Activated CD8-positive, alpha-beta memory T cell treated with anti-CD3 and anti-CD28 coated beads, Interleukin-2, amount 10 ng/mL, durations not matched to agents 7 days and 5 days (primary cell): ENCODE measurements at places on chromosomes 5 and 9. TPM values are rescaled to one million over a fixed set of nuclear protein-coding genes. Genes with fewer than 3 reads are reported as not detected.

DNA sequence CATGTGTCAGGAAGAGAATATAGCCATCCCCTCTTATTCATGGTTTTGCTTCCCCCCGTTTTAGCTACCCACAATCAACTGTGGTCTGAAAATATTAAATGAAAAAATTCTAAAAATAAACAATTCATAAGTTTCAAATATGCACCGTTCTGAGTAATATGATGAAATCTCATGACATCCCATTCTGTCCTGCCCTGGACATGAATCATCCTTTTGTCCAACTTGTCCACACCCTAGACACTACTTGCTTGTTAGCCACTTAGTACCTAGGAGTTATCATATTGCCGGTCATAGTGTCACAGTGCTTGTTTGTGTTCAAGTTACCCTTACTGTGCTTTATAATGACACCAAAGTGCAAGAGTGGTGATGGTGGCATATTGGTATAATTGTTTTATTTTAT lies 113.5 kb downstream of the CAAP1 start:
- DNase-seq, result no peak
- no peaks in the 10 kb centered on the region for H3K4me1 ChIP-seq
- H3K27ac ChIP-seq, result no peak overlapping the region
- no peaks in the 10 kb centered on the region for H3K27me3 ChIP-seq

DNA sequence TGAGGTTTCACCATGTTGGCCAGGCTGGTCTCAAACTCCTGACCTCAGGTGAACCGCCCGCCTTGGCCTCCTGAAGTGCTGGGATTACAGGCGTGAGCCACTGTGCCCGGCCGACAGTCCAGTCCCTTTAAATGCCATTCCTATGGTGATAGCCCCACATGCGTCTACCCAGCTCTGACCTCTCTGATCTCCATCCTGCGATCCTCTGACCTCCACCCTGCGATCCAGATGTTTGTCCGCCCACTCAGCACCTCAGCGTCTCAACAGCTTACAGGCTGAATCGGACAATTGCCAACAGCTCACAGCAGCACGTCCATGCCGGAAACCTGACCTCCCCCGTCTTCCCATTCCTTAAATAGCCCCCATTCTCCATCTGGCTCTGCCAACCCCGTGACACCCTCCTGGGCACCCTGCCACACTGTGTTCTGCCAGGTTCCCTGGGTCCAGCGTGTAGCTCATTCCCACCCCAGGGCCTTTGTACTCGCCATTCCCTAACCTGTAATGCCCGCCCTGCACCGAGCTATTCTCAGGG lies 44.0 kb upstream of the RNU6ATAC start:
- no peak for DNase-seq
- no peak overlapping the region for H3K27ac ChIP-seq
- peaks cover 8% of the 10 kb centered on the region for H3K27me3 ChIP-seq
- no peaks in the 10 kb centered on the region for H3K4me1 ChIP-seq
- no peak overlapping the region for H3K4me3 ChIP-seq

DNA sequence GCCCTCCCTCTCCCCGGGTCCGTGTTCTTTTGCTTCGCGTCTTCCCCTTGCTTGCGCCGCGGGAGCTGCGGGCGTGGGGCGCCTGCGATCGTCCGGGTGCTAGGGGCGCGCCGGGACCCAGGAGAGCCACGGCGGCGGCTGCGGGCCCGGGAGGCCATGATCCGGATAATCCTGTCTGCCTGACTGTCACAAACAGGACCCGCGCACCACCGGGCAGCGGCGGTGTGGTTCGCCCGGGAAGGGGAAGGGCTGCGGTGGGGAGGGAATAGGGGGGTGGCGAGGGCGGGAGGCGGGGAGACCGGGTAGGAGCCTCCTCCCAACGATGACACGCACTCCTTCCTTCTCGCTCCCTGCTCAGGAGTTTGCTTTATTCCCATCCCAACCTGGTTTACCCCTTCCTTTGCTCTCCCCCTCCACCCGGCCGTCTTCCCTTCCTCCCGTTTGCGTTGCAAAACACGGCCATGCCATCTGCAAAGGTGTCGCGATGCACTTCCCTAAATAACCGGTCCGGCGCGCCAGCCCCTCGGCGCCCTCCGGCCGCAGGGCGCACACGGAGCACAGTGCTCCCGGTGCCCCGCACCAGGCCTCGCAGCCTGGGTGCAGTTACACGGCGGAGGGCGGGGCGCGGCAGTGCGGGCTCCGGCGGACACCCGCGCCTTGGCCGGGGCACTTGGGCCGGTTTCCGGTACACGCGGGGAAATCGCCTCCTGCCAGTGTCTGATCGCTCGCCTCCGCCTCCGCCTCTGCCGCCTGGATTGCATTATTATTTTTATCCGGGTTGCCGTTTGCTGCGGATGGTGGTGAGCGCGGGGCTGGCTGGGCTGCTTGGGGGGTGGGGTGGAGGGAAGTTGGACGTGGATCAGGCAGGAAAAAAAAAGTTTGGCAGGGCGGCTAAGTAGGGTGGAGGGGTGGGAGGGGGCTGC lies 1.5 kb downstream of the SMARCA2 start:
- H3K36me3 ChIP-seq, result peaks cover 7% of the 10 kb centered on the region
- peak overlapping the region; percentile 97 for H3K4me3 ChIP-seq
- H3K4me1 ChIP-seq, result peaks cover 48% of the 10 kb centered on the region
- peaks cover 5% of the 10 kb centered on the region for H3K27me3 ChIP-seq
- peak overlapping the region; percentile 99 for H3K27ac ChIP-seq

DNA sequence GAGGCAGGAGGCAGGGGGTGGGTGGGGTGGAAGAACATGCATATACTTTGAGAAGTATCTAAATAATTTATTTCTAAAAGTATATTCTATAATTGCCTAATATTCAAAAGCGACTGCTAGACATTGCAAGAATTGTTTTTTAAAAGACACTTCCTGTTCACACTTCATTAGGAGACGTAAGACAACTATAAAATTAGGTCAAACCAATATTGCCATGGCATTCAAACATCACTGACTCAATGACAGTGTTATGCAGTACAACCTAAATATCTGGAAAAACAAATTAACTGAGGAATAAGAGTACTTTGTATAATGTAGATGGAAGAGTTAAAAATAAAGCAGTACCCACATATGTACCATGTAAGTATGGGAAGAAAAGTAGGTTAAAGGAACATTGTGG lies 4.5 kb downstream of the CCNH start:
- no peak overlapping the region for H3K4me3 ChIP-seq
- peaks cover 60% of the 10 kb centered on the region for H3K36me3 ChIP-seq
- DNase-seq, result no peak
- no peaks in the 10 kb centered on the region for H3K27me3 ChIP-seq
- H3K27ac ChIP-seq, result peak overlapping the region; percentile 2
- peaks cover 60% of the 10 kb centered on the region for H3K4me1 ChIP-seq

DNA sequence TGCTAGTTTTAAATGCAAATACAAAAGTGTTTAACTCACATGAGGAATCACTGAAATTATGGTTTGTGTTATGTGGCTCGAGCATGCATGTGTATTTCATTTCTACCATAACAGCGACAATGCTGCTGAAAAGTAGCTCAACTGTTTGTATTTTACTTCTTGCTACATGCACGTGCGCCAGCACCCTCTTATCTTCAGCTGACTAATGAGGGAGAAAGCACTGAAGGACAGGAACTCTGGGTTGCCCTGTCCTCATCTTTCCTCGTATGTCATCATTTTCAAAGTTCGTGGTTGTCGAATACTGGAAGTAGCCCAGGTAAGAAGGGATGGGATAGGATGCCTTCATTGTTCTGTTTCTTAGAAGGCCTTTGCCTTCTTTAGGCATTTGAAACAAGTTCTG lies 120.3 kb downstream of the SYK start:
- H3K4me3 ChIP-seq, result no peak overlapping the region
- peaks cover 5% of the 10 kb centered on the region for H3K27me3 ChIP-seq
- H3K36me3 ChIP-seq, result no peaks in the 10 kb centered on the region
- no peaks in the 10 kb centered on the region for H3K4me1 ChIP-seq
- no peak overlapping the region for H3K27ac ChIP-seq
- no peak for DNase-seq

DNA sequence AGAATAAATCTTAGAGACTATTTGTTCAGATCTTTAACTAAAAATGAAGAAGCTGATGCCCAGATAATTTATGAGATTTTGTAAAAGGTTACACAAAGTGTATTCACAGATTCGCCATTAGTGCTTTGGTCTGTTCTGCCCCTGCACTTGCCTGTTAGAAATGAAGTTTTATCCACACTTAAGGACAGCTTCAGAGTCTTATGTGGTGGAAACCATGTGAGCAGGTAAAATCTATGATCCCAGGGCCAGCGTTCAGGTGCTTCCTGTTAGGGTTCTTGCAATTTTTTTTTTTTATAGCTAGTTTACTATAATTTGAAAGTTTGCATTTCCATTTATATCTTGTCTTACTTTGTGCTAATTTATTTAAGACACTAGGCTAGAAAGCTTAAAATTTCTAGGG lies 561.6 kb downstream of the PRR16 start:
- H3K27me3 ChIP-seq, result no peaks in the 10 kb centered on the region
- no peaks in the 10 kb centered on the region for H3K4me1 ChIP-seq
- no peak for DNase-seq
- no peak overlapping the region for H3K4me3 ChIP-seq
- no peaks in the 10 kb centered on the region for H3K36me3 ChIP-seq

GRCh38 chr9:90287567-90288274 lies 354.9 kb downstream of the DIRAS2 start:
- peak overlapping the region; percentile 11 for H3K27ac ChIP-seq
- peak overlapping the region; percentile 25 for H3K4me3 ChIP-seq

- no peak overlapping the region for H3K4me3 ChIP-seq
- H3K4me1 ChIP-seq, result peaks cover 15% of the 10 kb centered on the region
- H3K36me3 ChIP-seq, result no peaks in the 10 kb centered on the region
- peak; percentile 73 for DNase-seq
- H3K27me3 ChIP-seq, result peaks cover 74% of the 10 kb centered on the region
- H3K27ac ChIP-seq, result no peak overlapping the region
Observed at GRCh38 chr9:33649463-33649862, 125.4 kb downstream of the ANKRD18B start.

DNA sequence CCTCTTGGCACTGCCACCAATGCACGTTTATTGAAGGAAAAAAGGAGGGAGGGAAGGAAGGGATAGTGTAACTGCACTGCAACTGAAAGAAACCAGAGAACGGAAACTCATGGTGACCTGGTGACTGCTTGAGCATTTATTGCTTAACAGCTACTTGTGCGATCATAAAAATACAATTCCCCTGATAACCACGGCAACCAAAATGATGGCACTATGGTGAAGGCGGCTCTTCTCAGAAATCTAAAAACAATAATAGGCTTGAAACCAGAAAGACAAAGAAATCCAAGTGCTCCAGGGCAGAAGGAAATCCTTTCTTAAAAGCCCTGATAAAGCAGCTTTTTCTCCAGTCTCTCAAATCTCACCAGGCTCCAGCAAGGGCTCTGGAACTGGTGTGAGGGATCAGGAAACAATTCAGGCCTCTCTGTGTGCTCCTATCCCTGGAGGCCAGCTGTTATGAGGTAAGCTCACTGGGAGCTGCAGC lies 1.9 kb downstream of the FBXO10 start:
- no peak overlapping the region for H3K27ac ChIP-seq
- DNase-seq, result no peak
- peaks cover 7% of the 10 kb centered on the region for H3K27me3 ChIP-seq
- H3K36me3 ChIP-seq, result peaks cover 3% of the 10 kb centered on the region
- H3K4me3 ChIP-seq, result no peak overlapping the region

GRCh38 chr9:129619787-129620668 lies 873 bp downstream of the C9orf50 start:
- no peak overlapping the region for H3K27ac ChIP-seq
- no peak overlapping the region for H3K4me3 ChIP-seq
- no peak for DNase-seq
- H3K27me3 ChIP-seq, result peaks cover 34% of the 10 kb centered on the region
- peaks cover 16% of the 10 kb centered on the region for H3K4me1 ChIP-seq

DNA sequence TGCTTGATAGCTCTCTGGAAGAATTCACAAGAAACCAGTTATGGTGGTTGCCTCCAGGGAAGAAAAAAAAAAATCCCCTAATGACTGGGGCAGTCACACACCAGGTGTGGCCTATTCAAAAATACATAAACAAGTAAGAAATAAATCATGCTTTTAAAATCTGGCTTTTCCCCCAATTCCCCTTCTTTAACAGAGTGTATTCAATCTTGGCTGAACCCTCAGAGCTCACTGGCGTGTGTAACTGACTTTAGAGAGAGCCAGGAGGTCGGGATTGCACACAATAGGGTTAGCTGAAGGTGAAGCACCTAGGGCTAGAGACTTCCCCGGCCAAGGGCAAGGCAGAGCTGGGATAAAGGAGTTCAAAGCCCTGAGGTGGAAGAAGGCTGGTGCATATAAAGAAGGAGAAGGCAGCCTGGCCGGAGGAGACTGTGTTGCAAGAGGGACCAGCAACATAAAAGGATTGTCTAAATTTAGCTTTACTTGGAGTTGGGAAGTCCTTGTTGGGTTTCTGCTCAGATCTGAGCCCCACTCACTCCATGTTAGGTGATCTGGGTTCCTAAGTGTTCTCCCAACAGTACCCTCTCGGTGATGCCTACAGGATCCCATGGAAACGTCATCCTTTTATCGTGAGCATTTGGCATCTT lies 19.7 kb downstream of the FNBP1 start:
- H3K4me3 ChIP-seq, result no peak overlapping the region
- H3K4me1 ChIP-seq, result peaks cover 85% of the 10 kb centered on the region
- DNase-seq, result no peak
- no peaks in the 10 kb centered on the region for H3K27me3 ChIP-seq

GRCh38 chr5:96807075-96807654 lies 580 bp downstream of the ERAP1 start:
- peak; percentile 65 for DNase-seq
- peak overlapping the region; percentile 94 for H3K4me3 ChIP-seq
- no peaks in the 10 kb centered on the region for H3K27me3 ChIP-seq
- H3K36me3 ChIP-seq, result peaks cover 25% of the 10 kb centered on the region
- H3K27ac ChIP-seq, result peak overlapping the region; percentile 98
- peaks cover 52% of the 10 kb centered on the region for H3K4me1 ChIP-seq

DNA sequence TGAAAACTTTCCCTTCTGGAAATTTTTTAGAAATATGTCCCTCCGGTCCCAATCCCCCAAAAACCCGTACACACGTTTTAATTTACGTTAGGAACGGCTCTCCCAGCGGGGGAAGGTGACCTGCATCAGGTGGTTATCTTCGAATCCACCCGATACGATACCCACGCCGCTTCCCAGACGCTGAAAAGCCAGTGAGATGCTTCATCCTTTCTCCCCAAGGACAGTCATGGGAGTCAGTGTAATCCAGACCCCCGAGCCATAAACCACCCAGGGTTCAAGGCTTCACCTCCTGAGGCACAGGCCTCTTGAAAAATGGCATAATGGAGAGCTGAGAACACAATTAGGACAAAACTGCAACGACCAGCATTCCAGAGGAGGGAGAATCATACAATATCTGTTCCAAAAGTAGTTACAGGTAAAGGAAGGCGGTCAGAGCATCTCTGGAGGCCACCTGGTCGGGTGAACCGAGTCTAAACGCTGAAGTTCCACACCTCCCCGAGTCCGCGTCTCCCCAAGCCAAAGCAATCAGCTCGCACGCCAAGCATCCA lies 857 bp downstream of the FAM169A start:
- peak; percentile 40 for DNase-seq
- peaks cover 1% of the 10 kb centered on the region for H3K36me3 ChIP-seq
- H3K4me3 ChIP-seq, result peak overlapping the region; percentile 78
- peaks cover 13% of the 10 kb centered on the region for H3K4me1 ChIP-seq

GRCh38 chr5:73983644-73984043 lies 357.6 kb downstream of the ARHGEF28 start:
- H3K27me3 ChIP-seq, result peaks cover 4% of the 10 kb centered on the region
- no peaks in the 10 kb centered on the region for H3K36me3 ChIP-seq
- DNase-seq, result no peak

SLC46A2 gene
- total RNA-seq, result not detected

ZNF454 gene
- not detected for total RNA-seq

GPR151 gene
- total RNA-seq, result not detected

PCDHB10 gene
- not detected for total RNA-seq

MSMP gene
- not detected for total RNA-seq

COL15A1 gene
- 0.53 TPM for total RNA-seq

URM1 gene
- total RNA-seq, result 61.4 TPM

EIF4E1B gene
- not detected for total RNA-seq
